ENCODE measurements at places on chromosomes 12 and 14.

DNA sequence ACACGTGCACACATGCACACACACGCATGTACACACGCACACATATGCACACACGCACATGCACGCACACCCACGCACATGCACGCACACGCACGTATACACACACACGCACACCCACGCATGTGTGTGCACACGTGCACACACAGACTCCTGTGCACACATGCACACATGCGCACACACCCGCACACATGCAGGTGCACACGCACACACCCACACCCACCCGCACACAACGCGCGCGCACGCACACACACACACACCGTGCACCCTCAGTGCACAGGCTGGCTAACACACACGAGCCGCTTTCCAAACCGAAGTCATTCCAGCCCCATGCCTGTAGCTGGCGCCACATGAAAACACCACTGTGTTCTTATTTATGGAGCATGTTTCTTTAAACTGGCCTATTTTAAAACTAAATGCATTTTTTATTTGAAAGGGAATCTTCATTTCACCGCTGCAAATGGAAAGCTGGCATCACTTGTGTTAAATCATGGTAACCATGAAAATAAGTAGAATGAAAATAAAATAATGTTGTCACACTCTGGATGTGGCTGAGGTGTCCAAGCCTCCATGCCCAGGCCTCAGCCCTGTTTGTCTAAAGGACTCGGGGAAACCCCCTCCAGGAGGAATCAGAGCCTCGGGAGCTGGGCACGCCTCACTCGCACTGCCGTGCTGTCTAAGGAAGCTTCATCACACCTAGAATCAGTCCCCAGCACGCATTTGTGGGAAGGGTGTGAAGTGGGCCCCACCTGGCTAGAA, 45.1 kb downstream of the GALNT9 start:
- no peak for DNase-seq

DNA sequence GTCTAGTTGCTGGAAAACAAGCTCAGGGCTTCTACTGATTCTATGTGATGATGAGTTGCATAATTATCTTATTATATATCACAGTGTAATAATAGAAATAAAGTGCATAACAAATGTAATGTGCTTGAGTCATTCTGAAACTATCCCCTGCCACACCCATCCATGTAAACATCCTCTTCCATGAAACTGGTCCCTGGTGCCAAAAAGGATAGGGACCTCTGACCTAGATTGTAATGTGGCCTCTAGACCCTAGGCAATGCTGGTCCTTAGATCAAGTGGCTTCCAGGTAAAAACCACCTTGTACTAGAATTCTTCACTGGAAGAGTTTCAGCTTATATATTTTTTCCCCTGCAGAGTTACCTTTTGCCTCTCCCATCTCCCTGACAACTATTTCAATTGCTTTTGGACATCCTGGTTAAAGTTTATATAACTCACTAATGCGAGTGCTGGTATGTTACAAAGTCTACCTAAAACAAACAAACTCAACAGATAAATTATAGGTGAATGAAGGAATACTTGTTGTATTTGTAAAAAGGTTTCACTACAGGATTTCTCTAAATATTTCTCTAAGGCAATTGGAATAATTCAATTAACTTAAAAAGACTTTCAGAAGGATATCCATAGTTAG, 462.5 kb downstream of the NAV3 start:
- no peak for DNase-seq

DNA sequence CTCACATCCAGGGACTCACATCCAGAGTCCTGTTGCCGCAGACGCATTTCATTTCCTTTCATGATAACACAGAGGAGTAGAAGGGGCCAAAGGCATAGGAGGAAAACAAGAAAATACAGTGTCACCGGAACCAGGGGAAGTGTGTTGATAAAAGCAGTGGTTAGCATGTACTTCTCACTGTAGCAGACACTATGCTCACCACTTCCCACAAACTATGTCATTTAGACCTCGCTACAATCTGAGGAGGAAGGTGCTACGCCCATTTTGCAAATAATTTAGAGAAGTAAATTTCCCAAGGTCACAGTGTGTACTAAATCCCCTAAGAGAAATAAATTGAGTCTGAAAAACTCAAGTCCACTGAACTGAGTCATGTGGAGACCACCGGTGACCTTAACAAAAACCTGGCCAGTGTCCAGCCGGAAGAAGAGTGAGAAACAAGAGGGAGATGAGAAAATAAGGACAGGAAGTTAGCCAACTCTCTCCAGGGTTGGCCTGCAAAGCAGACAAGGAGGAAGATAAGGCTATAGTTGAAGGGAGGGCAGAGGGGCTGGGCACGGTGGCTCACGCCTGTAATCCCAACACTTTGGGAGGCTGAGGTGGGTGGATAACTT, 25.8 kb upstream of the TMCC3 start:
- no peak for DNase-seq

DNA sequence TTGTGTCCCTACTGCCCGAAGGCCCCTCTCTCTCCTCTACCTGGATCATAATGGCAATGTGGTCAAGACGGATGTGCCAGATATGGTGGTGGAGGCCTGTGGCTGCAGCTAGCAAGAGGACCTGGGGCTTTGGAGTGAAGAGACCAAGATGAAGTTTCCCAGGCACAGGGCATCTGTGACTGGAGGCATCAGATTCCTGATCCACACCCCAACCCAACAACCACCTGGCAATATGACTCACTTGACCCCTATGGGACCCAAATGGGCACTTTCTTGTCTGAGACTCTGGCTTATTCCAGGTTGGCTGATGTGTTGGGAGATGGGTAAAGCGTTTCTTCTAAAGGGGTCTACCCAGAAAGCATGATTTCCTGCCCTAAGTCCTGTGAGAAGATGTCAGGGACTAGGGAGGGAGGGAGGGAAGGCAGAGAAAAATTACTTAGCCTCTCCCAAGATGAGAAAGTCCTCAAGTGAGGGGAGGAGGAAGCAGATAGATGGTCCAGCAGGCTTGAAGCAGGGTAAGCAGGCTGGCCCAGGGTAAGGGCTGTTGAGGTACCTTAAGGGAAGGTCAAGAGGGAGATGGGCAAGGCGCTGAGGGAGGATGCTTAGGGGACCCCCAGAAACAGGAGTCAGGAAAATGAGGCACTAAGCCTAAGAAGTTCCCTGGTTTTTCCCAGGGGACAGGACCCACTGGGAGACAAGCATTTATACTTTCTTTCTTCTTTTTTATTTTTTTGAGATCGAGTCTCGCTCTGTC, 1.8 kb downstream of the INHBE start:
- no peak for DNase-seq

DNA sequence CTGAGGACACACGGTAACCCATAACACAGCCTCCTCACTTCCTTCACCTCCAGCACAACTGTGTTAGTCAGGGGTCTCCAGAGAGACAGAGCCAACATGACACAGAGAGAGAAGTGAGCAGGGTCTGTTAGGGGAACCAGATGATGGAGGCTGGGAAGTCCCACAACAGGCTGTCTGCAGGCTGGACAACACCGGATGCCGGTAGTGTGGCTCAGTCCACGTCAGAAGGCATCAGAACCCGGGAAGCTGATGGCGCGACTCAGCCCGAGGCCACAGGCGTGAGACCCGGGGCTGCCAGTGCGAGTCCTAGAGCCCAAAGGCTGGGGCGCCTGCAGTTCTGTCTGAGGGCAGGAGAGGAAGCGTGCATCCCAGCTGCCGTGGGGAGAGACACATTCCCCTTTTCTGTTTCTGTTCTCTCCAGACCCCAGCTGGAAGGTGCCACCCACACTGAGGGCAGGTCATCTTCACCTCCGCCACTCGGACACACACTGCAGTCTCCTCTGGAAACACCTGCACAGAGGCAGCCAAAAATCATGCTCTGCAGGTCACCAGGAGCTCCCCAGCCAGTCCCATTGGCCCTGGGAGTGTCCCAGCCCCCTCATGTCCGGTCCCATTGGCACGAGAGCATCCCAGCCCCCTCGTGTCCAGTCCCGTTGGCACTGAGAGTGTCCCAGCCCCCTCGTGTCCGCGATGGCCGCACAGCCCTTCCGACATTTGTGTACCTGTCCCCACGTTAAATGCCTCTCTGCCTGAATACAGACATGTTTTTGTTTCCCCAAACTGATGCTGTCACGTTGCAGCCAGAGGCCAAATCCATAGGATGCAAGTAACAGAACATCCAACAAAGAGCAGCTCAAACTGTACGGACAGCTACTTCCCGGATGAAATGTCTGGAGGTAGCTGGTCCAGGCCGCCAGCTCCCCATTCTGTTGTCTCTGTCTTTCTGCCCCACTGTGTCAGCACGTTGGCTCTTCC, 7.9 kb upstream of the FBRSL1 start:
- no peak for DNase-seq

- no peak for DNase-seq
Observed at GRCh38 chr12:117980616-117981015, 11.8 kb upstream of the KSR2 start.

- no peak for DNase-seq
Observed at GRCh38 chr12:62601765-62602164, 135.1 kb downstream of the MON2 start.

DNA sequence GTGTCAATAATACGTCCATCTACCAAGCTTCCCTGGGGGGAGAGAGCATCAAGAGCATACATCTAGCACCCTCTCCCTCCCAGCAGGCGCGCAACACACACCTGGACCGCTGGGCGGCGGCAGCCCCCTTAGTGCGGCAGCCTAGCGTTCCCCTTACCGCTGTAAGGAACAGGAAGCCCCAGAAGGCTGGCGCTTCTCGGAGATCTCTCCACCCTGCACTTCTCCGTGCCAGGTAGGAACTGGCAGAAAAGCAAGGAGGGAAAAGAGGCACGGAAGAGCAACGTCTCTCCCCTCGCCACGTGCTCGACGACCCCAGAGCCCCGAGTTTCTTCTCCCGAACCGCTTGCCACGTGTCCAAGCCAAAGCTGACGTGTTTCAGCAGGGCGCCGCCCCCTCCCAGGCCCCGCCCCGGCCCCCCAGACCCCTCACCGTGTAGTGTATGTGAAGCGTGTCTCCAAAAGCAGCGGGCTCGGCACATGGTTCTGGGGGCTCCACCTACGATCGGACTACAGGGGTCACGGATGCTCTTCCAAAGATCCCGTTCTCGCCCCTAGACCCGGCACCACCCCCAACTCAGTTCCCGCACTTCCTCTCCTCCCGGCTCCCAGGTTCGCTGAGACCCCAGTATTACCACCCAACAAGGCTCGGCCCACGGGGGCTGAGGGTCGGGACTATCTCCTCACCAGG, 532 bp downstream of the FKBP11 start:
- no peak for DNase-seq

GRCh38 chr14:22391908-22392565, 197.0 kb downstream of the DAD1 start:
- no peak for DNase-seq

- DNase-seq = no peak
Observed at GRCh38 chr14:97415907-97416306, 618.7 kb downstream of the VRK1 start.

DNA sequence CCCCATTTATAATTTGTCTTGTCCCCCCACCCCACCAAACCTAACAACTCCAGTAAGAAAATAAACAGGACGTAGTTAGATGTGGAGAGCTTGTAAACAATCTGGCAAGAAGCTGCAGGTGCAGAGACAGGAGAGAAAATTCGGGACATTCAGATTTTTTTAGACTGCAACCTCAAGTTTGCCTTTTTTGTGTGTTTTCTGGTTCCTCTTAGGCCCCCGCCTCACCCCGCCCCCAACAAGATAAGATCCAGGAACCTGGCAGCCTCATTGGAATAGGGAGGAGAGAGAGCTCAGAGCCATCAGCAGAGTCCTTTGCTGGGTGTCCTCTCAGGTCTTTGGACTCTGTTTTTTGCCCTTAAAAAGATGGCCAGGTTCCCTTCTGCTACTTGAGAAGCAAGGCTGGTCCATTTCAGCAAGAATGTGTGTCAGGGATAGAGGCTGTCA, 2.9 kb downstream of the HOXC10 start:
- no peak for DNase-seq

DNA sequence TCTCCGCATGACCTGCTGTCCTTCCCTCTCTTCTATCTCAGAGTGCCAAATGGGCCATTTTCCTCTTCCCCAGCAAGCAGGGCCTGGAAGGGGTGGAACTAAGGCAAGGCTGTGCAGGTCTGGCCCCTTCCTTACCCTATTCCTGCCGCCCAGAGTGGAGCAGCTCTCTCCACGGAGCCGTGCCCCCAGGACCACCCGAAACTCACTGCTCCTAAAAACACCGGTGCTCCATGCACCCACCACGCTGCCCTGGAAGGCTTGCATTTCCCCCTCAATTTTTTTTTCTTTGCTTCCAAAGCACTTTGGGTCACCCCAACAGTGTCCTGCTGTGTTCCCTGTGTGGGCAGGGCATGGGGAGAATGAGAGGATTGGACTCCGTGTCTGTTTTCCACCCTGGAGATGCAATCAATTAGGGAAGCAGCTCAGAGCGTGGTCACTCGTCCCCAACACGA, 48.5 kb upstream of the MEG3 start:
- DNase-seq = no peak

GRCh38 chr12:5756338-5756842, 188.7 kb downstream of the ANO2 start:
- no peak for DNase-seq

DNA sequence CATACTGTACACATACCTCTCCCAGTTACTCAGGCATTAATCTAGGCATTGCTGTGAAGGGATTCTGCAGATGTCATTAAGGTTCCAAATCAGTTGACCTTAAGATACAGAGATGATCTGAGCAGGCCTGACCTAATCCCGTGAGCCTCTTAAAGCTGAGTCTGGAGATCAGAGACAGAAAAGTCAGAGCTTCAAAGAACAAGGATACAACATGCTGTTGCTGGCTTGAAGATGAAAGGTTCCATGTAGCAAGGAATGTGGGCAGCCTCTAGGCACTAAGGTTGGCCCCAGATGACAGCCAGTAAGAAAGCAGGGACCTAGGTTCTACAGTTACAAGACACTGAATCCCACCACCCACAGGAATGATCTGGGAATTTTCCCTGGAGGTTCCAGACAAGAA, 81.1 kb downstream of the MAP1LC3B2 start:
- DNase-seq = no peak

DNA sequence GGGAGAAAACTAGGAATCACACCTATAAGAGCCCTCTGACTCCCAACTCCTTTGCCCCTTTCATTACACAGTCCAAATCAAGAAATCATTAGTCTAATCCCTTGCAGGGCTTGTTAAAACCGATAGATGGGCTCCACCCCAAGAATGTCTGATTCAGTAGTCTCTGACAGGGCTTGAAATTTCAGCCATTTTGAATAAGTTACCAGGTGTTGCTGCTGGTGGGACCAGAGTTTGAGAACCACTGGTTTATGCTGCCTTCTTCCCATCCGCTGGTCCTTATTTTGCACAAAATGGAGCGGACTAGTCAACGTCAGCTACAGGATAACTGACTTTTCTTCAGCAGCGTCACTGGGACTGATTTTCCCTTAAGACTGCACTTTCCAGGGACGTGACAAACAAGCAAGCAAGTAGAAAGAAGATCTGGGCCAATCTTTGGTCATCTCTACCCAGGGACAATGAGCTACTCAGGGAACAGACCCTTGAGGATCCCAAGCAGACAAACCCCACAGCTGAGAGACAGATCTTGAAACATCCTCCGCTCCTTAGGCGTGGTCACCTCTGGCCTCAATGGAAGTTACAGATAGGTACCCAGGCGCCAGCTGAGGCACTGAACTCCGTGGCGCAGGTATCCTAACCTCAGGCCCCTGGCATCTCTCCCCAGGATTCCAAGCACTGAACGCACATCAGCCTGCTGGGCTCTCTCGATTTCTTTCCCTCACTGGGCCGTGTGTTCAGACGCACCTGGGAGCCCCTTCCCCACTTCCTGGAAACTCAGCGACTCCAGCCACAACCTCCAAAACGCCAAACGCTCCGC, 900 bp downstream of the KCTD10 start:
- DNase-seq = no peak

Data from cortex of kidney (tissue), 1 donor.